Adipocyte (in vitro differentiated cells): ENCODE measurements at places on chromosomes 1 and 21.

DNA sequence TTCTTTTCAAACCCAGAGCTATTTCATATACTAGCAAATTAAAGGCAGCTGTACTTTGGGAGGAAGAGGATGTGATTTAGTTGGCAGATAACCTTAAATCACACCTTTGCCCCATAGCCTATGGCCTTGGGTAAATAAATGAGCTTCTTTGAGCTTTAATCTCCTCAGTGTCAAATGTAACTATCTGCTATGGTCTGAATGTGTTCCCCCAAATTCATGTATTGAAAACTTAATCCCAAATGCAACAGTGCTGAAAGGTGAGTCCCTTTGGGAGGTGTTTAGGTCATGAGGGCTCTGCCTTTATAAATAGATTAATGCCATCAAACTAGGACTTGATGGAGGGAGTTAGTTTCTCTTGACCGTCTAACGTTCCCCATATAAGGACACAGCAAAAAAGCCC lies 85.8 kb downstream of the LTN1 start:
- no peak for DNase-seq

DNA sequence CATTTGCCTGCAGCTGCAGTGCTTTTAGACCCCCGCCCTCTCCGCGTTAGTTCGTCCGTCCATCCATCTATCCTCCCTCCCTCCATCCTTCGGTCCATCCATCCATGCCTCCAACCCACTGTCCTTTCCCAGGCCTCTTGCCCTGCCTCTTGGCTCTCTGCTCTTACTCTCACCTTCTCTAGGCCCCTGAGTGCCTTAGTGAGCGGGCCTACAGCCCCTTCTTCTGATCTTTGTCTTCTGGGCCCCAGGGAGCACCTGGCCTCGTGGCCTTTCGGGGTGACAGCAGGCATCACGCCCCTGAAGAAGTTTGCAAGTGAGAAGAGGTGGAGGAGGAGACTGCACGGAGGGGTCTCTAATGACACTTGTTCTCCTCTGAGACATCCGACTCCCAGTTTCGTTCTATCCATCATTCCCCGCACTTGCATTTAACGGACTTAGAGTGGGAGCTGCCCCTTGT lies 842 bp downstream of the ATXN7L2 start:
- DNase-seq = no peak

DNA sequence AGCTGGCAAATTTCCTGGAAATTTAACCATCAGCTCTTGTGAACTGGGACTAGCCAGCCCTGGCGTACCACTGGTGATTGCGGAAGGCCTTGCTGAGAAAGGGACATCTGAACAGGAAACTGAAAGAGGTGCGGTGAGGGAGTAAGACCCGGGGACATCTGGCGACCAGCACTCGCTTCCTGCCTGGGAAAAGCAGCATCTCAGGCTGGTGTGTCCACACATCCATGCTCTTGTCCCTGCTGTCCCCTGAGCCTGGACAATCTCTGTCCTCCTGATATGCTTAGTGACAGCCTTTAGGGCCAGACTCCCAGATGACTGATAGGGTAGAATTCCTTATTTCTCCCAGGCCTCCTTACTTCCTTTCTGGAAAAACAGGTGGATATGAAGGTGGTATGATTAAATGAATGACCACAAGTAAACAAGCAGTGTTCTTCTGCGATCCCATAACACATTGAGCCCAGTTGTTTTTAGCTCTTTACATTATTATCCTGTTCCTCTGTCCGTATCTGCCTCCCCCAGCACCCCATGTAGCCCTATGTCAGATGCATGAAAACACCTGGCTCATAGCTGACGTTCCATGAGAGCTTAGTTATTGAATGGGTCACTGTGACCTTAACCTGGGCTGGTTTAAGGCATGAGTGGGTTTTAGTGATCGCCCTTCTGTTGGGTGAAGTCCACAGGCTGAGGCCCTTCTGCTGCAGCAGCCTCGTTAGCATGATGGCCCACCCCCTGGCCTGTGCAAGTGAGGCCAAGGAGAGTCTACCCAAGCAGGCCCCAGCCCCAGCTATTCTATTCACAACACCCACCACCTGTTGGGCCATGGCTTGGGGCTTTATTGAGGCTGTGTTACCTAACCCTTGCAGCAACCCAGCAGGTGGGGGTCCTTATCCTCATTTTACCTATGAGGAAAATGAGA lies 76.1 kb upstream of the GADD45A start:
- DNase-seq = no peak

GRCh38 chr1:24911651-24912155 lies 18.4 kb downstream of the RUNX3 start:
- DNase-seq = no peak

- DNase-seq = no peak
Measured at GRCh38 chr1:28926629-28927265, 12.4 kb downstream of the EPB41 start.

- DNase-seq = no peak
Measured at GRCh38 chr1:8955406-8955805, 9.7 kb downstream of the CA6 start.

DNA sequence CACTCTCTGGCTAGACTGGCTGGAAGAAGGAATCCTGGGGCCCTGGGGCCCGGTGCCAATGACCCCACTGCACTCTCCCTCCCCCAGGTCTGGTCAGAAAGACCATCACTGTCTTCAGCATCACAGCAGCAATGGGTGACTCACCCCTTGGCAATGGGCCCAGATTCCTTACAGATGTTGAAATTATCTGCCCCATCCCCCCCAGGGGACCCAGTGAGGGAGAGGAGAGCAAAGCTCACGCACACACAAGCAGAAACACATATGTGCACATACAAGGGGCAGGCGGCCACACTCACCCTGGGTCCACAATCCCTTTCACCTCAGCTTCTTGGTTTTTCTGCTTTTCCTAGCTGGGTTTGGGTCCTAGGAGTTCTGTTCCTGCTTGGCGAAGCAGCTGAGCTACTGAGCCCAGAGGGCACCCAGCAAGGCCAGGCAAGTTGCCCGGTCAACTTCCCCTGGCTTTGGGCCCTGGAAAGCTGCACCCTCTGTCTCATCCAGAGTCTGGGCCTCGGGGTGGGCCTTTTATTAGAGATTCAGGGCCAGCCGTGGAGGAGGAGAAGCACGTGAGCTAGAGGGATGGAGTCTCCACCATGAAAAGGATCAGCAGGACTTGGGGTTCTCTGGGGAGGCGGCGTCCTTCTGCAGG lies 2.6 kb downstream of the COL16A1 start:
- peak; percentile 96 for DNase-seq

GRCh38 chr1:150182247-150182646 lies 32.5 kb downstream of the PLEKHO1 start:
- no peak for DNase-seq

GRCh38 chr21:45264146-45264911 lies 23.4 kb downstream of the POFUT2 start:
- no peak for DNase-seq

- DNase-seq = no peak
Measured at GRCh38 chr1:164949771-164950471, 390.9 kb downstream of the PBX1 start.

GRCh38 chr1:42660907-42661500 lies 2.8 kb downstream of the PPIH start:
- no peak for DNase-seq

DNA sequence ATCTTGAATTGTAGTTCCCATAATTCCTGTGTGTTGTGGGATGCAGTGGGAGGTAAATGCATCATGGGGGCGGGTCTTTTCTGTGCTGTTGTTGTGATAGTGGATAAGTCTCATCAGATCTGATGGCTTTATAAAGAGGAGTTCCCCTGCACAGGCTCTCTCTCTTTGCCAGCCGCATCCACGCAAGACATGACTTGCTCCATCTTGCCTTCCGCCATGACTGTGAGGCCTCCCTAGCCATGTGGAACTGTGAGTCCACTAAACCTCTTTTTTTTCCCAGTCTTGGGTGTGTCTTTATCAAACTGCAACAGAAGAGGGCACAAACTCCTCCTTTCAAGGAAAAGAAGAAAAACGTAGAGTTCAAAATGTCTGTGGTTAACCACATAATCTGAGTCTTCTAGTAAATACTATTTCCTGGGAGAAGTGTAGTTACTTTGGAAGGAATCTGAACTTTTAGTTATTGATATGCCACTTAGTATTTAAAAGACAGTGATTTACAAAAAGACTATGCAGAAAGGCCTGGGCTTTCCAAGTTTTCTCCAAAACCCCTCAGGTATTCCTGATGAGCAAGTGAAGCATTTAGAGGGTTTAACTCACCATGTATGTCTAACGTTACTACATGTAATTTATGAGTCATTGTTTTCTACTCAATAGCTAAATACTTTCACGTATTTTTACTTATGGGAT lies 10.0 kb downstream of the ADAMTS1 start:
- DNase-seq = peak; percentile 71

- no peak for DNase-seq
Measured at GRCh38 chr1:180898441-180899219, 14.1 kb upstream of the KIAA1614 start.

- no peak for DNase-seq
Measured at GRCh38 chr1:208852911-208853310, 608.7 kb upstream of the PLXNA2 start.
